Mesenchymal stem cell (in vitro differentiated cells and primary cell): ENCODE measurements at places on chromosomes 7 and 10.

- DNase-seq, result no peak
These were observed 135.1 kb upstream of the TRIM24 start for GRCh38 chr7:138324941-138325340.

DNA sequence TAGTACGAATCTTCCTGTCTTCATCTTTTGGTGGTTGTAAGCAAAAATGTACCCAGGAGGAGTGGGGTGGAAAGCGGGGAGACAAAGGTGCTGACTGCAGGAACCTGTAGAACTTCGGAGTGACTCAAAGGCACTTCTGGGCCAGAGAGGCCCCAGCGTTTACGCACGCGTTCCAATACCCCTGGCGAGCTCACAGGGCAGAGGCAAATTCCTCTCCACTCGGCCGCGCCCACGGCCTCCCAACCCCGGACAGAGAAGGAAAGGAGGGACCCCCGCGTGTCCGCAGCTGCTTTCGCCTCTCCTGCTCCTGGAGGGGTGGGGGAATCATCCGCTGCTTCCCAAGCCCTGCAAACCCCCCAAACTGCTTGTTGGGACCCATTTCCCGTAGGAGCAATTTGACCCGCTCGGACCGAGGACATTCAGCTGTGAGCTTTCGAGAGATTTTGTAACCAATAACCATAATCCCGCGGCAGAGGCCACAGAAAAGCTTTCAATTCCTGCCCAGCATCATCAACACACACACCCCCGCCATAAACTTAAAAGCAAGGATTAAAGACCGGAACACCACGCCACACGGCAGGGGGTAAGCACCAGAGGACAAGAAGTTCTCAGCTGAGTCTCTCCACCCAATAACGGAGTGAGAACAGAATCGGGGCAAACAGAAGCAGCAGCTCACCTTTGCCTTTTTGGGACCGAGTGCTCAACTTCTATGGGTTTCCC lies 2.3 kb downstream of the IGF2BP3 start:
- DNase-seq, result peak; percentile 75

DNA sequence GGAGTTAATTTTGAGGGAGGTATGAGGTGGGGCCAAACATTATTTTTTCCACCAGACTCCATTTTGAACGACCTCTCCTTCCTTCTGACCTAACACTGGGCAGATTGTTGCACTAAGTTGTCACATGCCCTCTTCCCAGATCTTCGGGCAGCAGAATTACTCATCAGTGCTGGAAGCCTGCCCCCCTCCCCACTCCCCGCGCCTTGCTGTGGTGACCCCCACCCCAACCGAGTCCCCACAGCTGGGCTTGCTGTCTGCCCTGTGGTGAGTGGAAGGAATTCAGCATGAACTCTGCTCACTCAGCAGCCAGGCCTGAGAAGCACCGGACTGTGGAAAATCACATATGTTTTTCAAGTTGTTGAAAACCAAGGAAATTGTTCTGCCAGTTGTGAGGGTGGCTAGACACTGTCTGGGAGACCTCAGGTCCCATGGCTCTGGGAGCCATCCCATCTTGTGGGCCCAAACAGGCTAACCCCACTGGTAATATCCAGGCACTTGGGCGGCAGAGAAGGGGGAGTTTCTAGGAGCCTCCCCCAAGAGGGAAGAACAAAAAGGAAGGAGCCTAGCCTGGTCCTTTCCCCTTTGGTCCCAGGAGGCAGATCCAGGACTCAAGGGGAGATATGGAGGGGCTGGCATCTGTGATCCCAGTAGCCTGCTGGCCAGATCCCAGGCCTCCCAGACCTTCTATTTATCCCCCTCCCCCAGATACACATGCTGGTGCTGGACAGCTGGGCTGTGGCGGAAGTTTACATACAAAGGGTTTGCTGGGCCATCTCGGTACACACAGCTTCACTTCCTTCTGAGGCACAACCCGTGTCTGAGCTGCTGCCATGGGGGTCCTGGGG lies 3.5 kb upstream of the AEBP1 start:
- peak; percentile 89 for DNase-seq

DNA sequence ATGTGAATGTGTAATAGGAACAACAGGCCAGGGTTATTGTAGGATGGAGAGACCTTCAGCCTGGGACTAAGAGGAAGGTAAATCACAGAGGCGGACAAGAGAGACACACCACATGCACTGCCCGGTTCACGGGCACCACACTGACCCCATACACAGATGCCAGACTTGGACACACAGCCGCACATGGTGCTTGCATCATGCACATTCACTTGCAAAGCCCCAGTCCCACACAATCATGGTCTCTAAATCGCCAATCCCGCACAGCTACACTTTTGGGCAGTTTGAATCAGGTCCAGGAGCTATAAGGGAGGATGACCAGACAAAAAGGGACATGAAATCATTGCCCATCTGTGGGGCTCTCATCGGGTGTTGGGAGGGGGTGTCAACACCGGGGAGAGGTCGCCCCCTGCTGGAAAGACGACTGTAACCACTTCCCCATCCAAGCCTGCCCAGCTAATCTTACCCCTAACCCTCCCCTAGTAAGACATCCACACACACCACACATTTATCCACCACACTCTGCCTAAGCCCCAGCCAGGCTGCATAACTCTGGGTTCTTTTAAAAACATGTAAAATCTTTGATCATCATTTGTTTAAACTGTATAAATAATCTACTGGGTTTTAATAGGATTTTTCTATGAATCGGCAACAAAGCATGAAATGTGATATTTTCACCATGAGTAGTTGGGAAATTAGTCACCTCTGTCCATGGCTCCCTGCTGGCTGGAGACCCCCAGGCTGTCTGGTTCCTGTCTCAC lies 40.5 kb upstream of the SLF2 start:
- no peak for DNase-seq

GRCh38 chr10:112082120-112082519 lies 101.4 kb downstream of the GPAM start:
- DNase-seq, result no peak

DNA sequence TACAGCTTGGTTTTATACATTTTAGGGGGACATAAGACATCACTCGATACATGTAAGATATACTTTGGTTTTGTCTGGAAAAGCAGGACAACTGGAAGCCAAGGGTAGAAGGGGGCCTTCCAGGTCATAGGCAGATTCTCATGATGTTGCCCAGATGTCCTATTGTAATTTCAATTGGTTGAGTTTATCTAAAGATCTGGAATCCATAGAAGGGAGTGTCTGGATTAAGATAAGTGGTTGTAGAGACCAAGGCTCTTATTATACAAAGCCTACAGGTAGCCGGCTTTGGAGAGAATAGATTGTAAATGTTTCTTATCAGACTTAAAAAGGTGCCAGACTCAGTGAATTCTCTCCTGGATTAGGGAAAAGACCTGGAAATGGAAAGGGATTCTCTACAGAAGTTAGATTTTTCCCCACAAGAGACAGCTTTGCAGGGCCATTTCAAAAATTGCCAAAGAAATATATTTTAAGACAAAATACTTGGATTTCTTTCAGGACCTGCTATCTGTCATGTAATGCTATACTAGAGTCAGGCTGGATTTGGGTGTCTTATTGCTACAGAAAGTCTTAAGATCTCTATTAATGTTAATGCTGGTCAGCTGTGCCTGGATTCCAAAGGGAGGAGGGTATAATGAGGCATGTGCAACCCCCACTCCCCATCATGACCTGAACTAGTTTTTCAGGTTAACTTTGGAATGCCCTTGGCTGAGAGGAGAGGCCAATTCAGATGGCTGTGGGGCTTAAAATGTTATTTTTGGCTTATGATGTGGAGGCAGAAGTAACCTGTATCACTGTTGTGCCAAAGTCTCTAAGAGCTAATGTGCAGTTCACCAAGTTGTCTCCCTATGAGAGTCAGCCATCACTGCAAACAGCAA lies 511.1 kb upstream of the C7orf33 start:
- no peak for DNase-seq

DNA sequence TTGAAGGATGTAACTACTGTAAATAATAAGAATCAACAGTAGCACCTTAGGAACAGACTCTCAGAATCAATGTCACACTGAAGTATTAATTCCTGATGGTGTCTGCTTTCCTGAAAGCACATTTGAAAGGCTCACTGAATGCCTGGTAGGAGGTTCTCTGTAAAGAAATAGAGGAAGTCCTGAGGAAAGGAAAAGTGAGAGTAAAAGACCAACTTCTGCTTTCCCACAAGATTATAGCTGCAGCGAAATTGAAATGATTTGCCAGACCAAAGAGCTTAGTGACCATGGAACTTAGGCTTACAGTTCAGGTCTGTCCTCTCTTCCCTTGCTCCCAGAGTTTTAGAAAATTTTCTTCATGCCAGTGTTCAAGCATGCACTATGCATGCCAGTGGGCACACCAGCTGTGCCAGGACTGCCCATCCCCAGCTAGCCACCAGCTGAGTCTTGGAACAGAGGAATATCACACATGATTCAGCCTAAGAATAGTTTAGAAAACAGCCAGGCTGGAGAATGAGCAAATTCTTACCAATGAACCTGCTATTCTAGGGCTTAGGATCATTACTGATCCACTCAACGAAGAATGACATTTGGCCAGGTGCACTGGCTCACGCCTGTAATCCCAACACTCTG lies 123.2 kb downstream of the HERPUD2 start:
- no peak for DNase-seq

GRCh38 chr10:132550366-132551092 lies 12.9 kb downstream of the INPP5A start:
- DNase-seq, result no peak

DNA sequence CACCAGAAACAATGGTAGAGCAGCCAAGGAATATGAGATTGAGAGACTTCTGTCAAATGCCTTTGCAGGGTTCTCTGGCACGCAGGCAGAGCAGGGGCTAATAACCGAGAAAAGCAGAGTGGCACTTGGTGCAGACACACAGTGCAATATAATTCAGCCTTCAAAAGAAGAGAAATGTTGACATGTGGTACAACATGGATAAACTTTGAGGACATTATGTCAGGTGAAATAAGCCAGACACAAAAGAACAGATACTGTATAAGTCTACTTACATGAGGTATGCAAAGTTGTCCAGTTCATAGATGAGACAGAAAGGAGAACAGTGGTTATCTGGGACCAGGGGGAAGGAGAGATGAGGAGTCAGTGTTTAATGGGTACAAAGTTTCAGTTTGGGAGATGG lies 41.8 kb downstream of the ITIH5 start:
- no peak for DNase-seq

DNA sequence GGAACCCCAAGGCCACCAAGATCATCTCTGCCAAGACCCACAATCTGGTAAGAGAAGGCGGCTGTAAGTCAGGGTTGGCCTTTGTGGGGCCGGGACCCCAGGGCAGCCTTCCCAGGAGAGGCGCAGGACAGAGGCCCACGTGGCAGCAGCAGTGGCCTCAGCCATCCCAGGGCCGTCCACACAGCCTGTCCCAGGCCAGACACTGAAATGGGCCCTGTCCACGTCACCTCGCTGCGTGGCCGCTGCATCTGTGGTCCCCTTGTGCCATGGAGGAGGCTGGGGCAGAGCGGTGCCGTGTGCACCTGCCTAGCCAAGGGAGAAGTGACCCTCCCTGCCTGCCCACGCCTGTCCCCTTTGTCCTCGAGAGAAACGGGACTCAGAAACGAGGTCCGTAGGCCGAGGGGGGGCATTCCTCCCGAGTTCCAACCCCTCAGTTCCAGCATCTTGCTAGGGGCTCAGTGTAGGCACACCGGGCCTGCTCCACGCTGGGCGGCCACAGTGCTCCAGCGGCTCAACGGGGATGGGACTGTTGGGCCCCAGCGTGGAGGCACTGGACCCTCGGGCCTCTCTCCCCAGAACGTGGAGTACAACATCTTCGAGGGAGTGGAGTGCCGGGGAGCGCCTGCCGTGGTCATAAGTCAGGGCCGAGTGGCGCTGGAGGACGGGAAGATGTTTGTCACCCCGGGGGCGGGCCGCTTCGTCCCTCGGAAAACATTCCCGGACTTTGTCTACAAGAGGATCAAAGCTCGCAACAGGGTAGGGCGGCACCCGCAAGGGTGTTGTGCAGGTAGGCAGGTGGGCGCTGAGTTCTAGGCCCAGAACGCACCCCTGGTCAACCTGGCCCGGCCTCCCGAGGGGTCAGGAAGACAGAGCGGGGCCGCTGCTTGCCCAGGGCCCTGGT lies 15.6 kb downstream of the DPYSL4 start:
- DNase-seq, result no peak

- no peak for DNase-seq
These were observed 148.4 kb downstream of the GRID1 start for GRCh38 chr10:86218160-86218559.

DNA sequence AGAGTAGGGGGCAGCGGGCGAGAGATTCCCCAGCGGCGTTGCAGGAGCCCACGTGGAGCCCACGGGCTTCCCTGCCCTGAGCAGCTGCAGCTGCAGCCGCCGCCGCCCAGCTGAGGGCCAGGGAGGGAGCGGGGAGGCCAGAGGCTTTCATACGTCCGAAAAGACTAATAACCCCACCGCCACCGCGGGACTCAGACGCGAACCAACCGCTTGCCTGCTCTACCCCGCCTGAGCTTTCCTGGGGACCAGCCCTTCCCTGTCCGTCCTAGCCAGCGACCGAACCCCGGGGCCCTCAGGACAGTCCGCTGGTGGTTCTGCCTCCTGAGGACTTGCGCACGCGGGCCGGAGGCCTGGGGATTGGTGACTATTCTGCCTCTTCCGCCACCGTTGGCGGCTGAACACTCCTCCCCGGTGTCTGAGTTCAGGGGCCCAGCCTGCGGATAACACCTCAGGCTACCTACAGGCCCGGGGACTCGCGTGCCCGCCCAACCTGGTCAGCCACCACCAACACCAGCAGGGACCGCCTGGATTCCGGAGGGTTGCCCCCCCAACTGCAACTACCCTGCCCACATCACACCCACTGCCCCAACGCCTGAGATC lies 18.4 kb downstream of the IFT22 start:
- DNase-seq, result no peak

DNA sequence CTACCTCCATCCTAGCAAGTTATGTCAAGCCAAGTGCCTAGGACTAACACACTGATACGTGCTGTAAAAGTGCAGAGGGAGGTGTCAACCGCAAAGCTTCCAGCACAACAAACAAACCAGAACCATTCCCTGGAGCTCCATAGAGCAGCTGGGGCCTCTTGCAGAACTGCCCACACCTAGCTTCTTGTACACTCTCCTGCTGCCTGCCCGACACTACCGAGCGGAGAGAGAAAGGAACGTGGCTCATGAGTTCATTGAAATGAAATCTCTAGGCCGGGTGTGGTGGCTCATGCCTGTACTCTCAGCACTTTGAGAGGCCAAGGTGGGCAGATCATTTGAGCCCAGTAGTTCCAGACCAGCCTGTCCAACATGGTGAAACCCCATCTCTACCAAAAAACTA lies 73.5 kb downstream of the MKI67 start:
- no peak for DNase-seq
